ENCODE measurements at places on chromosomes 6 and 20.

DNA sequence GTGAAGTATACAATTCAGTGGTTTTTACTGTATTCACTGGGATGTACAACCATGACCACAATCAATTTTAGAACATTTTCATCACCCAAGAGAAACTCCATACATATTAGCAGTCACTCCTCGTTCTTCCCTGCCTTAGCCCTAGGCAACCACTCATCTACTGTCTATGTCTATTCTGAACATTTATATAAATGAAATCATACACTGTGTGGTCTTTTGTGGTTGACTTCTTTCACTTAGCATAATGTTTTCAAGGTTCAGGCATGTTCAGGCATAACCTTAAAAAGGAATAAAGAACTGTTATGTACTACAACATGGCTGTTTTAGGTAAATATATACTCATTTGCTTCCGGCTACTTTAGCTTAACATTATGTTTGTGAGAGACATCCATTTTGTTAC is 37.3 kb downstream of the BLTP3A start:
- no peak for DNase-seq

GRCh38 chr6:132147530-132148011 is 196.4 kb upstream of the CCN2 start:
- no peak for DNase-seq

GRCh38 chr20:63148696-63149095 is 67.2 kb downstream of the YTHDF1 start:
- DNase-seq, result no peak

DNA sequence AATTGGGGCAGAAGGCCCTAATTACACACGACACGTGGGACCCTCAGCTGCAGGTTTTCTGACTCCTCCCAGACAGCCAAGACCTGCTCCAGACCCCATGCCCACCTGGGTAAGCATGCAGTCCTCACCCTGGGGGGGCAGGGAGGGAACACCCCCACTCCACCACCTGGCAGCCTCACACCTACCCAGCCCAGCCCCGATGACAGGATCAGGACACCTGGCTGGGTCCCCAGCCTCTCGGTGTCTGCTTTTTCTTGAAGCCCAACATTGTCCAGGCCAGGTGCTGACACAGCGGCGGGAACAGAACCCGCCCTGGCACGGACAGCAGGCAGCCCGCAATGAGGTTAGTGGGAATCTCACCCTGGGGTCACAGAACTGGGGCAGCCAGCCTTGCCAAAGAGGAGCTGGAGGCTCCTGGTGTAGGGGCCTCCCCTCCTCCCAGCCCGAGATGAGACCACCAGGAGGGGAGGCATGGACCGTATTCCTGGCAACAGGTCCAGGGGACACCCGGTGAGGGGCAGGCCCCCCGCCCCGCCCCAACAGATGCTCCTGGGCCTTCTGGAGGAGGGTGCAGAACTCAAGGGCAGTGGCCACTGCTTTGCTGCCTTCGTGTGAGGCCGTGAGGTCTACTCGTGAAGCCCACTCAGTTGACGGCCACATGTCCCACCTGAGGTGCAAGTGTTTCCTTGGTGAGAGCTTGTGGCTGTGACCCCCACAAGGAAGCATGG is 103.8 kb downstream of the DLL1 start:
- no peak for DNase-seq

DNA sequence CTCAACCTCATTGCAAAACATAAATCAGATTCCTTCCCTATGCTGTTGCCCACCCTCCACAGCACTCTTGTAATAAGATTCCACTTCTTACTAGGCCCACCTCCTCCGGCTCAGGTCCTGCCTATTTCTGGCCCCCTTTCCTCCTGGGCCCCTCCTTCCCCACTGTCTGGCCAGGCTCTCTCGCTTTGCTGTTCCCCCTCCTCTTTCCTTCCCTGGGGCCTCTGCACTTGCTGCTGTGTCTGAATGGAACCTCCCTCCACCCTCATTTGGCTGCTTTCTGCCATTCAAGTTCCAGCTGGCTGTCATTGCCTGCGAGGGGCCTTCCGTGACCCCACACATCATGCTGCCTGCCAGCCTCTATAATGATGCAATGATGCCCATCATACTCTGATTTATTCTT is 38.9 kb downstream of the ARHGAP40 start:
- no peak for DNase-seq

DNA sequence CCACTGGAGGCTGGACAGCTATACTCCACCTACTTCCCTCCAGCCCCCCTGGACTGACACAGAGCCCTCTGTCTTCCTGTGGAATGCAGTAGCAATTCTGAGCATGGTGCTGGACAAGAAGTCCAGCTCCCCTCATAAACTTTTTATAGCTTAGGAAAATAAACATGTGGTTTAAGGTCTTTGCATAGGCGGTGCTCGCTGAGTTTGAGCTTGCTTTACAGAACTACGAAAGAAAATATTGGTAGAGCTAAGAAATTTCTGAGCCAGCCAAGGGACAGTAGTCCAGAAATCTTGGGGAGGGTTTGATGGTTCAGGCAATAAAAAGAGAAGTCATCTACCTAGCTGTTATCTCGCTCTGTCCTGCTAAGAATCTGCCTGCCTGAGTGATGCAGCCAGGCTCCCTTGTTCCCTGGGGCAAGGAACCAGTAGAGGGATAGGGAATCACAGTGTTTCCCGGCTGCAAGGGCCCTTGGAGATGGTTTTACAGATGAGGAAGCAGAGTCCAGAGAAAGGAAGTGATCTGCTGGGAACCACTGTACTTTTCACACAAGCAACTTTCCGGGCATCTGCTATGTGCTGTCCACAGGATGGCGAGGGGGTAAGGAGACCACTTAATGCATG is 343.4 kb downstream of the CDC5L start:
- DNase-seq, result no peak
